NCI-H2171 (cell line): ENCODE measurements at places on chromosomes 7 and 10.

GRCh38 chr7:64602086-64602485, 39.2 kb upstream of the ZNF680 start:
- DNase-seq: no peak

- no peak for DNase-seq
Observed at GRCh38 chr10:36220151-36220550, 578.1 kb upstream of the FZD8 start.

DNA sequence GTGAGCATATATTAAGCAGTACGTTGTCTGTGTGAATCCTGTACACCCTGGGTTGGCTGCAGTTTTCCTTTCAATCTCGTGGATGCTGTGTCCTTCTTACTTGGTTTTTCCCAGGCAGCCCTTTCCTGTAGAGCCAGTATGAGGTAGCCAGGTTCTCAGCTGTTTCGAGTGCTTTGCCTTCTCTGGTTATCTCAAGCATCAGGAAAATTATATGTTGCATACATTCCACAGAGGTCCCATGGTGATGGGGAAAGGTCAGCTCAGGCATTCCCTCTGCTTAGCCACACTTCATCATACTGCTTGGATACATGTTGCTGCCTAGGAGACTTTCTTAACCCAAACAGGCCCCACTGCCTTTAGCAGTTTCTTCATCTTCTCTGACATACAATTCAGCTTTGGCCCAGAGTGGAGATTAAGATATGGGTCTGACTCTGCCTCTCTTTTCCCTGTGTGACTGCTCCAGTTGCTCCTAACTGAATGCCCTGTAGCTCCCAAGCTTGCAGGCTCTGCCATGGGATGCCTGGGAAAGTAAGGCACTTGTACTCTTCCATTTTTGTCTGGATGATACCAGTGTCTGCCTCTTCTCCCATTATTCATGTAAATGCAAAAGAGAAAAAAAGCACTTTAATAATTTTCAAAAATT, 11.3 kb downstream of the GNAI1 start:
- no peak for DNase-seq

GRCh38 chr10:89427629-89428028, 13.3 kb downstream of the IFIT5 start:
- no peak for DNase-seq

GRCh38 chr10:52197098-52197497, 117.0 kb upstream of the DKK1 start:
- no peak for DNase-seq

GRCh38 chr7:143193880-143194279, 10.7 kb downstream of the TAS2R39 start:
- DNase-seq: no peak

- DNase-seq: no peak
Observed at GRCh38 chr7:26648554-26648953, 215.8 kb downstream of the SKAP2 start.

GRCh38 chr7:105990727-105991453, 27.8 kb downstream of the CDHR3 start:
- no peak for DNase-seq
